ENCODE measurements at places on chromosomes 13 and 19.

GRCh38 chr13:69683921-69684686 is 423.5 kb upstream of the ATXN8OS start:
- no peak for DNase-seq

GRCh38 chr13:21458451-21458812 is 671 bp downstream of the ZDHHC20 start:
- peak; percentile 67 for DNase-seq

GRCh38 chr13:62483774-62484173 is 1068.1 kb upstream of the PCDH20 start:
- no peak for DNase-seq

DNA sequence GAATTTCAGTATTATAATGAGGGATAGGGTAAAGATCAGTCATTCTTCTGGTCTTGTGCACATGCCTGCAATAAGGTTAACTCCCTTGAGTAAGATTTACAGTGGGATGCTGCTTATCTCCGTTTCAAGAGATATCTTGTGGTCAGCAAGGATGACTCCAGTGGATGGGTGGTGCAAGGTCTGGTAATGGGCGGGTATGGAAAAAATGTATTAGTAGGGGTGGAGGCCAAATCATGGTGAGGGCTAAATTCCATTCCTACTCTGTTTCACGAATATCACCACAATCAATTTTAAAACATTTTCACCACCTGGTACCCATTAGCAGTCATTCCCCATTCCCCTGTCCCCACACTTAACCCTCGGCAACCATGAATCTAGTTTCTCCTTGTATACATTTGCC is 40.6 kb downstream of the CCDC122 start:
- DNase-seq: no peak

DNA sequence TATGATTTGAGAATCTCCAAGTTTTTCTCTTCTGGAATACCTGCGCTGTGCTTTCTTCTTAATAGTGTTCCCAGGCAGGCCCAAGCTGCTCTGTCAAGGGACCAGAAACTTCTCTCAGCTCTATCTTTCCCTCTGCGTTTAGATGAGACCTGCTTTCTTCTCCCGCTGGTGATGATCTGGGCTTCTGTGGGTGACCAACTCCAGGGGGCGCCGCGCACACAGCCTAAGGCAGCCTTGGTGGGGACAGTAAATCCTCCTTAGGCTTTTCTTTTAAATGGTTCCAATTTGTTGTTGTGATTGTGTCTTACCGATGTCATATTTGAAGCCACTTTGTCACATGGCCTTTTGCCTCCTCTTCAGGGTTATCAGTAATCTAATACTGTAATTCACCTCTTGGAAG is 439.4 kb upstream of the KLF12 start:
- peak; percentile 16 for DNase-seq

DNA sequence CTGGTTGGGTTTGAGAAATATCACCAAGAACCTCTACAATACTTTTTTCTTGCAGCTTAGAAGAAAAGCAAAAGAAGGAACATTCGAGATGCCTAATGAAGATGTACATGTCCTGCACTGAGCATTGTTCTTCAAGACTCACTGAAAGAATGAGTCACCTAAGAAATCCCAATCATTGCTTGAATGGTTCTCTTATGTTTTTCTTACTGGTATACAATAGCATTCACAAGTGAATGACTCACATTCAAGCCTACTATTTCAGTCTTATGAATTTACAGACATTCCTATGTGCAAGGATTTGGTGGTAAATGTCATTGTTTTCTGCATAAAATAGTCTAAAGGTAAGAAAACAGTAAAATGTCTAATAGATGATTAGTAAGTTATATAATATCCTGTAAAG is 594.6 kb downstream of the PCDH9 start:
- no peak for DNase-seq

DNA sequence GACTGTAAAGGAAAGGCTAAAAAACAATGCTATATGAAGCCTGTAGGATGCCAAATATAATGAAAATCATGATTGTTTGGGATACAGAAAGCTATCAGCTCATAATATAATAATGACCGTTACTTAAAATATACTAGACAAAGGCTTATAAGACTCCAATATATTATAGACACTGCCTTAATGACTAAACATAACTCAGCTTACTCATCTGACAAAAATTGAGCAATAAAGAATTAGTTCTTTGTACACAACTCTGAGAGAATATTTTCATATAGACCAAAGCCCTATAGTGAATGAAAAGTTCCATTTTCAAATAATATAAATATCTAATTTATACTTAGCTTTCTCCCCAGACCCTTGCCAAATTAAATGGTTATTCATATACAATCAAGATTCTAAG is 283.3 kb downstream of the DIAPH3 start:
- DNase-seq: no peak

All from activated T-cell treated with anti-CD3 and anti-CD28 coated beads, Interleukin-2, amount 50 U/mL, for 72 hours (primary cell).